ENCODE measurements at places on chromosomes 1 and 21.

DNA sequence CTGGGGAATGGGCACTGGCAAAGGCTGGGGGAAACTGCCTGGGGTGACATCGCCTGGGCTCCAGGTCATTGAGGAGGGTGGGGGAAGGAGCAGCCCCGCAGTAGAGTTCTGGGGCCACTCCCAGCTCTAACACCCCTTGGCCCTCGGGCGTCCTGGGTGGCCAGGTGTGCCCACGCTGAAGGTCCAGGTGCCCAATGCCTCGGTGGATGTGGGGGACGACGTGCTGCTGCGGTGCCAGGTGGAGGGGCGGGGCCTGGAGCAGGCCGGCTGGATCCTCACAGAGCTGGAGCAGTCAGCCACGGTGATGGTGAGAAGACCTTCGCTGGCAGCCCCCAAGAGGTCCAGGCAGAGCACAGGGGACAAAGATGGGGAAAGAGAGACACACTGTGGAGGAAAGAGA lies 7.7 kb downstream of the NTRK1 start:
- DNase-seq = no peak

- DNase-seq = no peak
These were observed 33.8 kb upstream of the EYA3 start for GRCh38 chr1:28122183-28122582.

DNA sequence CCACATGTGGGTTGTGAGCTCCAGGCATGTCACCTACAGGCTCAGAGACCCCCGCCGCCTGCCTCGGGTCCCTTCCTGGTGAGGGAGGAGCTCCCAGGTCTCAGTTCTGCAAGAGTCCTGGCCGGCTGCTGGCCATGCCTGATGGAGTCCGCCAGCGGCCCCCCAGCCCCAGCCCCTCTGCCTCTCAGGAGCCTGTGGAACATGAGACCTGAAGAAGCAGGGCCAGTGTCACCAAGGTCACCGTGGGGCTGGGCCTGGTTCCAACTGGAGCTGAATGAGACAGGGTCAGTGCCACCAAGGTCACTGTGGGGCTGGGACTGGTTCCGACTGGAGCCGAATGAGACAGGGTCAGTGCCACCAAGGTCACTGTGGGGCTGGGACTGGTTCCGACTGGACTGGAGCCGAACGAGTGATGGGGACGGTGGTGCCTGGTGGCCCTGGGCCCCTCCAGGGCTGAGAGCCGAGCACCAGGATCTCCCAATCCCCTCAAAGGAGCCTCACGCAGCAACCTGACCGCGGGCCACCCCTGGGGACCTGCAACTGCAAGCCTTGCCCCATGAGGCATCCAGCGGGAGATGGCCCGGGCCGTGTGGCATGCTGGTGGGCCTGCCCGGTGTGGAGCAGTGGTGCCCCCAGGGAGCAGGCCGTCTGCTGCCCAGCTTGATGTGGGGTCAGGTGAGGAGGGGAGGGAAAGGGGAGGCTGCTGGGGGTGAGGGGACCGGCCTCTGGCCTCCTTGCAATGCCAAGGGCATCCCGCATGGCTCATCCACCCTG lies 14.5 kb upstream of the PTTG1IP start:
- no peak for DNase-seq

DNA sequence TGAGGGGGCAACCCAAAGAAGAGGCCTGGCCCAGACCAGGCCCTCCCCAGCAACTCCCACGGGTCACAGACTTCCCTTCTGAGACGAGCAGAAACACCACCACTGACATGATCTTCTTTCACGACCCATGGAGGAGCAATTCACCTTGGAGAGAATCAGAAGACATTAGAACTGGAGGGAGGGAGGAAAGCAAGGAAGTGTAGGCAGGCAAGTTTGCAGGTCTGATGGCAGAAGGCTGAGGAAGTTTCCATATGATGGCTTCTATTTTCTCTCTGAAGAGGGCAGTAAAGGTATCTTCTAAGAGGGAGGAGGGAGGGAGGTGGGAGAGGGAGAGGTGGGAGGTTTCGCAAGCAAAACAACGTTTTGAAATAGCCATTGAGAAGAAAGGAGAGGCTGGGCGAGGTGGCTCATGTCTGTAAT lies 1.4 kb upstream of the UBXN10 start:
- DNase-seq = no peak

GRCh38 chr1:224769452-224770335 lies 153.6 kb downstream of the CNIH3 start:
- DNase-seq = no peak

DNA sequence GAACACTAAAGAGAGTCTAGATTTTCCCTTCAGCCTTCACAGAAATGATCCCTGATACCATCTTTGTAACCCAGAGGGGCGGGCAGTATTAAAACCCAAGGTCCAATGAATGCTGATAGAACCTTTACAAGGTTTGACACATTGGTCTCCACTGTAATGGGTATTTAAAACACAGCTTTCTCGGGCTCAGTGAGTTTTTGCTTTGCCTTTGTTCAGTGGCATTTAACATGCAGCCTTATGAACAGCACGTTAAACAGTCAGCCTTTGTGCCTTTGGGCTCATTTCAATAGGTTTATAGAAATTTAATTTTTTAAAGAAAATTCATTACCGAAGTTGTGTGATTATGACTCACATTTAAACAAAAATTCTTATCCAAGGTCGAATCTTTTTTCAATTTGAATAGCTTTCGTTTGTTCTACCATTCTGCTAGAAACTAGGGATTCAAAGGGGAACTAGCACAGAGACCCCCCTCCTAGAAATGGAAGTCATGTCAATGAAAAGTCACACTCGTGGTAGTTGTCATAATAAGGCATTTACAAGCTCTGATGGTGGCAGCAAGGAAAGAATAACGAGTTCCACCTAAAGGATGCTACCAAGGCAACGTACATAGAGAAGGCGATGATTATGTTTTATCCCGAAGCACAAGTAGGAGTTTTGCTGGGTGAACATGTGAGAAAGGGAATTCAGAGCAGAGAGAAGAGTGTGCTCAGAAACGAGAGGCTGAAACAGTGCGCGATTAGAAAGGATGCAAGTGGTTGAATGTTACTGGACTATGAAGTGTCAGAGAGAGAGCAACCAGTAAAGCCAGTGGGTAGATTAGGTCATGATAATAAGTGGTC lies 66.2 kb downstream of the SGIP1 start:
- DNase-seq = no peak

GRCh38 chr1:17274186-17275170 lies 25.6 kb downstream of the PADI3 start:
- no peak for DNase-seq

GRCh38 chr1:192877283-192877886 lies 68.5 kb downstream of the RGS2 start:
- no peak for DNase-seq

DNA sequence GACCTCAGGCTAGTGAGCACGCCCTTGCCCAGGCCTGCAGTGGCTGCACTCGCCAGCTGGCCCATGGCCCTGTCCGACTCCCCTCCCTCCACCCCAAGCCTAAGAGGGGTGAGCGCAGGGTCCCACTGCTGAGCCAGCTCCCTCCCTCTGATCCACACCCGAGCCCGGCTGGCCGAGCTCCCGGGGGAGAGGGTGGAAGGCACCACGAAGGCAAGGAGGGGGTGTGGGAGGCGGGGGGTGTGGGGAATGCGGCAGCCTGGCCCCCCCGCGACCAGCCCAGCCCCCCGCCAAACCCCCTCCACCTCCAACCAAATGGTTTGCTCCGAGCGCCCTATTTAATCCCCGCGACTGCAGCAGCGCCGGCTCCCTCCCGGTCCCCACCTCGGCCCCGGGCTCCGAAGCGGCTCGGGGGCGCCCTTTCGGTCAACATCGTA lies at the start of gene CADM3:
CADM3 (plus strand) TSS at position 362 of the 434 bp plus-strand sequence. CDS start 151 bp downstream, outside the sequence.
- DNase-seq = no peak
